Aorta (tissue), 5 donors: ENCODE measurements at places on chromosomes 7 and 10. TPM values are rescaled to one million over a fixed set of nuclear protein-coding genes. Genes with fewer than 3 reads are reported as not detected.

- no peaks in the 10 kb centered on the region for H3K4me1 ChIP-seq
- peaks cover 2% of the 10 kb centered on the region for H3K36me3 ChIP-seq
- no peak overlapping the region for H3K27ac ChIP-seq
- no peak for DNase-seq
- H3K4me3 ChIP-seq = no peak overlapping the region
- H3K27me3 ChIP-seq = no peaks in the 10 kb centered on the region
Measured at GRCh38 chr7:74372511-74373111, 81.1 kb upstream of the GTF2IRD1 start.

The GNG11 gene
- 28.3 TPM for polyA plus RNA-seq

GRCh38 chr7:129012641-129013040, 42.3 kb downstream of the TNPO3 start:
- no peaks in the 10 kb centered on the region for H3K36me3 ChIP-seq
- H3K27ac ChIP-seq = no peak overlapping the region
- no peak for DNase-seq
- no peak overlapping the region for H3K4me3 ChIP-seq

- no peaks in the 10 kb centered on the region for H3K27me3 ChIP-seq
- no peak overlapping the region for H3K27ac ChIP-seq
- no peaks in the 10 kb centered on the region for H3K36me3 ChIP-seq
Measured at GRCh38 chr10:18252086-18252485, 111.9 kb downstream of the CACNB2 start.

GRCh38 chr10:71323407-71323806, 4.3 kb downstream of the SLC29A3 start:
- H3K27ac ChIP-seq = no peak overlapping the region
- DNase-seq = no peak
- peaks cover 1% of the 10 kb centered on the region for H3K4me1 ChIP-seq
- no peaks in the 10 kb centered on the region for H3K27me3 ChIP-seq
- no peaks in the 10 kb centered on the region for H3K36me3 ChIP-seq
- no peak overlapping the region for H3K4me3 ChIP-seq

DNA sequence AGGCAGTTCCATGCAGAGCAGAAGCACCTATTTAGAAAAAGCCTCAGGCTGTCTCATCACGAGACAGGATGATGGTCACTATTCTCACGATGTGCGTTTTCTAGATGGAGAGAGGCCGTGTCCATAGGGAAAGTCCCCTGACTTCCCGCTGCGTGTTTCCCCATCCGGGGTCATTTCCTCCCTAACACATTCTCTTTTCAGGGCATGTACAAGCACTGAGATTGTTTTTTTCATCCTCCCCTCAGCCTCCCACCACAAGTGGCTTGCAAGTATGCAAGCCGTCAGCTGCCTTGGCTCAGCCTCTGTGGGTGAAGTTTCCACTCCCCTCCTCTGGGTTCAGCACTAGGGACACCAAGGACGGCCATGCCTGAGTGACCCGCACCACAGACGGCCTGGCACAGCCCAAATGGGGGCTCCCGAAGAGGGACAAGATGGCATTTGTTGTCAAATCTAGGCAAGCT, 2.7 kb upstream of the CALML5 start:
- DNase-seq = no peak
- no peak overlapping the region for H3K27ac ChIP-seq
- H3K4me1 ChIP-seq = no peaks in the 10 kb centered on the region
- H3K36me3 ChIP-seq = no peaks in the 10 kb centered on the region

- H3K27ac ChIP-seq = no peak overlapping the region
- H3K4me3 ChIP-seq = no peak overlapping the region
- no peak for DNase-seq
- H3K27me3 ChIP-seq = no peaks in the 10 kb centered on the region
- H3K36me3 ChIP-seq = no peaks in the 10 kb centered on the region
- no peaks in the 10 kb centered on the region for H3K4me1 ChIP-seq
Measured at GRCh38 chr10:111266165-111266564, 189.3 kb downstream of the ADRA2A start.

DNA sequence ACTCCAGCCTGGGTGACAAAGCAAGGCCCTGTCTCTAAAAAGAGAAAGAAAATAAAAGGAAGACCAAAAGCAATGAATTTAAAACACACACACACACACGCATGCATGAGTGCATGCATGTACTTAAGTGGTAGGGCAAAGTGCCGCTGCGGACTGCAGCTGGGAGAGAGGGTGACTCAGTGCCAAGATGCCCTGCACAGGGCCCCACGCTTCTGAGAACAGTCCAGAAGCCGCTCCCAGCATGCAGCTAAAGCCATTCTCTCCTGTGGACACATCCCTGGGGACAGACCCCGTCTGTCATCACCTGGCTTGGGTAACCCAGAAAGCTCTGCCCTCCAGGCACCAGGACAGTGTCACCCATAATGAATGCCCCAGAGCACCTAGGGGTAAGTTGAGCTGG, 61.0 kb upstream of the MYL10 start:
- H3K27me3 ChIP-seq = no peaks in the 10 kb centered on the region
- no peaks in the 10 kb centered on the region for H3K36me3 ChIP-seq
- H3K4me1 ChIP-seq = no peaks in the 10 kb centered on the region
- no peak for DNase-seq

DNA sequence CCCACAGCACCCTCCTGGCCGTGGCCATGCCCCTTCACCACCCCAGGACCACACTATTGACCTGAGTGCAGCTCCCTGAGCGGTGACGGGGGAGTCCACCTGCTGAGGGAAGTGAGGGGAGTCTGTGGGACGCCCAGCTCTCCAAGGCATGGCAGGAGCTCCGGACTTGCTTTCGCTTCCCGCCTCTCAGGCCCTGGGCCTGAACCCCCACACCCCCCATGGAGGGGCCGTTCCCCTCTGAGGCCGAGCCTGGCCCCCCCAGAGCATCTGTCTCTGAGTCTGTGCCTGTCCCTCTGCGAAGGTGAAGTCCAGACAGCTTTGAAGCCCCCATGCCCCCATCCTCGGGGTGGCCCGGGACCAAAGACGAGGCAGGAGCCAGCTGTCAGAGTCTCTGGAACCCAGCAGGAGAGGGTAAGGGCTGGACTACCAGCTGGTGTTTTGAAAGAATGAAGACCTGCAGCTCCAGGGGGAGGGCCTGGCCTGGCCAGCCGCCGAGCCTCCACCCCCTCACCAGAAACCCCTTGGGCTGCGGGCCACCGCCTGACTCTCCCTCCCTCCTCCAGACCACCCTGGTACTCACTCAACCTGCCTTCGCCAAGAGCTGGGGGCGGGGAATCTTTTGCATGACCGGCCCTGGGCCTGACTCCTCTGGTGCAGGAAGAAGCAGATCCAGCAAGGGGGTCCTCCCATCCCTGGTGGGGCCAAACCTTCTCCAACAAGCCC, 114.0 kb downstream of the PDGFA start:
- no peak overlapping the region for H3K27ac ChIP-seq
- DNase-seq = peak; percentile 37
- no peaks in the 10 kb centered on the region for H3K4me1 ChIP-seq
- H3K4me3 ChIP-seq = no peak overlapping the region
- H3K27me3 ChIP-seq = no peaks in the 10 kb centered on the region

- no peaks in the 10 kb centered on the region for H3K27me3 ChIP-seq
- no peak for DNase-seq
- H3K4me1 ChIP-seq = no peaks in the 10 kb centered on the region
- H3K36me3 ChIP-seq = no peaks in the 10 kb centered on the region
- no peak overlapping the region for H3K4me3 ChIP-seq
Measured at GRCh38 chr7:151088019-151088855, 2.0 kb downstream of the AGAP3 start.

DNA sequence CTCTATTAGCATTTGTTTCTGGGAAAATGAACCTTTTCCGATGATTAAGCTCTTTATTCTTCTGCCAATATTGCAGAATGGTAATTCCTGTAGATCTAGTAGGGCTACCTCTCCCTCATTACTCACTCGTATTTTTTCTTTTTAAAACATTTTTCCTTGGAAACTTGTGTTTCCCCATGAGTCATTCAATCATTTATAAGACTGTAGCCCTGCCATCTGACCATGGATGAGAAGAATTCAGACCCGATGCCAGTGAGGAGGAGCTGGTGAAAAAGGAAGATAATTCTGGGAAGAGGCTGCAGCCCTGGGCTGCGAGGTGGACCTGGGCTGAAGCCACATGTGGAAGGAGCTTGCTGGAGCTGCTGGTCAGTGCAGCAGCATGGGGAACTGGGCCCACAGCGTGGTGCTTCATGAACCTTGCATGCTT, 242.8 kb downstream of the KLF6 start:
- H3K27ac ChIP-seq = peak overlapping the region; percentile 3
- no peaks in the 10 kb centered on the region for H3K36me3 ChIP-seq
- no peak overlapping the region for H3K4me3 ChIP-seq
- no peaks in the 10 kb centered on the region for H3K27me3 ChIP-seq

The SPRN gene
- polyA plus RNA-seq = 0.28 TPM

- no peaks in the 10 kb centered on the region for H3K36me3 ChIP-seq
- H3K27me3 ChIP-seq = no peaks in the 10 kb centered on the region
- peak; percentile 98 for DNase-seq
- H3K4me1 ChIP-seq = peaks cover 6% of the 10 kb centered on the region
- H3K27ac ChIP-seq = no peak overlapping the region
Measured at GRCh38 chr7:81684514-81685269, 85.2 kb downstream of the HGF start.

GRCh38 chr10:103881416-103882284, 26.3 kb upstream of the SH3PXD2A start:
- DNase-seq = no peak
- no peaks in the 10 kb centered on the region for H3K4me1 ChIP-seq
- no peak overlapping the region for H3K27ac ChIP-seq
- H3K4me3 ChIP-seq = no peak overlapping the region
- peaks cover 7% of the 10 kb centered on the region for H3K36me3 ChIP-seq

The VSTM4 gene
- polyA plus RNA-seq = 11.4 TPM

- no peak overlapping the region for H3K27ac ChIP-seq
- no peak overlapping the region for H3K4me3 ChIP-seq
- no peaks in the 10 kb centered on the region for H3K4me1 ChIP-seq
- no peaks in the 10 kb centered on the region for H3K36me3 ChIP-seq
Measured at GRCh38 chr7:42960762-42961161, 28.6 kb downstream of the MRPL32 start.

DNA sequence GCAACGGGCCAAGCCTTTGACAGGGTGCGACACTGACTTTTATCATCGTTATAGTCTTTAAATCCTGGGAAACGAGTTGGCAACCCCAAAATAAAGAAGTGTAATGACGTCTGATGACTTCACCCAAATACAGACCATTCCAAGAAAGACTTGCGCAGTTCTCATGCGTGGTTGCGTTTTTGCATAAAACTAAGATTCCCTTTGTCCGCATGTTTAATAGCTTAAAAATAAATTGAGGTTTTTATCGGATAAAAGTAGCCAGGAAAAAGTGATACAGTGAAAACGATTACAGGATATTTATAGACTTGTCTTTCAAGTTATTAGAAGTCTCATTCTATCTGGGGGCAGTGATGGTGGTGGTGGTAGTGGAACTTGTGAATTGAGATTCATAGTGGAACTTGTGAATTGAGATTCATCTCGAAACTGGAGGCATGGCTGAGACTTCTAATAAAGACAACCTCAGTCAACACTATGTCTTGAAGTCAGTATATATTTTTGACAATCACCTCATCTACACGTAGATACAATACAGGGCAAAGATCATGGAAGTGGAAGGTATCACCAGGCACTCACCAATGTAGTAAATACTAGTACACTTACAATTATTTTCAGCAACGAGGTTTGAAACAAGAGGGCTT, 1.2 kb upstream of the NAMPT start:
- H3K4me1 ChIP-seq = no peaks in the 10 kb centered on the region
- peak overlapping the region; percentile 65 for H3K4me3 ChIP-seq
- DNase-seq = no peak
- peak overlapping the region; percentile 77 for H3K27ac ChIP-seq
- H3K36me3 ChIP-seq = no peaks in the 10 kb centered on the region
- no peaks in the 10 kb centered on the region for H3K27me3 ChIP-seq

GRCh38 chr10:104308439-104308903, 29.8 kb downstream of the ITPRIP start:
- DNase-seq = no peak
- no peak overlapping the region for H3K4me3 ChIP-seq
- no peak overlapping the region for H3K27ac ChIP-seq
- no peaks in the 10 kb centered on the region for H3K36me3 ChIP-seq
- no peaks in the 10 kb centered on the region for H3K27me3 ChIP-seq

DNA sequence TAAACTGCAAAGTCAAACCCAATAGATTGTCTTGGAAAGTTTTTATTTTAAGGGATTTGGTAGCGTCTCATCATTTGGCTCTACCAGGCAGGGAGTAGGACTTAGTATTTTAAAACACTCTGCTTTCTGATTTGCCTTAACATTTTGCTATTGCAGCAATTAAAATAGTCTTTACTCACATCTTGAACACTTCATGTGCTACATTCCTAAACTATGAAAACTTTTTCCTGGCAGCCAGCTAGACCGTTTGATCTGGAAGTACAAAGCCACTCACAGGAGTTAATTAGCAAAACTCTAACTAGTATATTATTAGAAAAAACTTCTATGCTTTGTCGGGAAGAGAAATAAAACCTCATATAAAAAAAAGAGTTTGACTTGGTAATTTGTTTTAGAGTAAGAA, 111.4 kb downstream of the TFPI2 start:
- H3K4me1 ChIP-seq = no peaks in the 10 kb centered on the region
- no peaks in the 10 kb centered on the region for H3K36me3 ChIP-seq

DNA sequence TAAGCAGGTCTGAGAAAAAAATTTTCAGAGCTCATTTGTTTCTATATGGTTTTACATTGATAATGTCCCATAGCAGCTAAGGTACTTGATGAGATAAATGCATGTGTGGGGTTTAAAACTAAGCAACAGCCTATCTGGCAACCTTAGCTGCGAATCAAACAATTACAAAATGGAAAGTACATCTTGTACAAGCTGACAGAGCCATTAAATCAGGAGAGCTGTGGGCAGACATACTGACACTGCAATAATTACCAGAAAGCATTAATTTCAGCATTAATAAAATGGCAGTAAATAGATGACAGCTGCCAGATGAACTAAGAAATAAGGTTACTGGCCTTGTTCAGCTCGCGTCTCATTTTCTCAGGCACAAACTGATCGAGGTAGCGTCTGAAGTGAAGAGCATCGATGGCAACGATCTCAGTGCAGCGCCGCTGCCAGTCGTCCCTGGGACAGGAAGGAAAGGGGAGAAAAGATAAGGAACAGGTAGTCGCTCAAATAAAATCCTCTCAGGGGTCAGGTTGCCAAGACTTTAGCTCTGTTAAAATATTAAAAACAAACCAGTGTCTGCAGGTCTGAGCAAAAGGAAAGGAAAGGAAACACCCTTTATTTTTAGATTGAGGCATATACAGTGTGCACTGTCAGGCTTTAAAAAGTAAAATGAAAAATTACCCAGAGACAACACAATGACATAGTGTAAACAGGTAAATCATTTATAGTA, 79.7 kb upstream of the OGDHL start:
- DNase-seq = no peak
- H3K4me3 ChIP-seq = no peak overlapping the region
- no peaks in the 10 kb centered on the region for H3K27me3 ChIP-seq
- H3K4me1 ChIP-seq = no peaks in the 10 kb centered on the region

- H3K27me3 ChIP-seq = no peaks in the 10 kb centered on the region
- no peak overlapping the region for H3K4me3 ChIP-seq
- H3K27ac ChIP-seq = no peak overlapping the region
- no peaks in the 10 kb centered on the region for H3K4me1 ChIP-seq
Measured at GRCh38 chr7:157282141-157282801, 54.5 kb upstream of the DNAJB6 start.

The JCAD gene
- polyA plus RNA-seq = 47.3 TPM

The FAM25A gene
- polyA plus RNA-seq = not detected

The HTR7 gene
- 2.5 TPM for polyA plus RNA-seq
